Chondrocyte (in vitro differentiated cells): ENCODE measurements at places on chromosomes 4 and X. TPM values are rescaled to one million over a fixed set of nuclear protein-coding genes. Genes with fewer than 3 reads are reported as not detected.

- H3K4me3 ChIP-seq: no peak within 1 kb of the TSS
- peaks cover 2% of the 10 kb centered on the region for H3K4me1 ChIP-seq
- no peaks in the 10 kb centered on the region for H3K27me3 ChIP-seq
- no peaks in the 10 kb centered on the region for H3K36me3 ChIP-seq
Measured at GRCh38 chr4:3441501-3442459, at the start of gene HGFAC. Gene HGFAC (plus strand): TSS chr4:3441968. CDS start chr4:3442002, 34 bp downstream.

- H3K4me1 ChIP-seq: no peaks in the 10 kb centered on the region
- no peak overlapping the region for H3K4me3 ChIP-seq
- no peak for DNase-seq
- H3K27ac ChIP-seq: no peak overlapping the region
- H3K27me3 ChIP-seq: peaks cover 2% of the 10 kb centered on the region
Measured at GRCh38 chr4:34935739-34936138, 1308.6 kb downstream of the ARAP2 start.

The SCML2 gene
- 2.8 to 3.3 TPM (median 3.0 TPM) in 3 replicates for total RNA-seq

The PFKFB1 gene
- total RNA-seq: 0.25 to 0.31 TPM in 2 of 3 replicates, not detected in the other

- H3K4me3 ChIP-seq: no peak overlapping the region
- no peaks in the 10 kb centered on the region for H3K27me3 ChIP-seq
- H3K4me1 ChIP-seq: no peaks in the 10 kb centered on the region
- H3K27ac ChIP-seq: no peak overlapping the region
Measured at GRCh38 chrX:10090319-10090718, 66.5 kb upstream of the CLCN4 start.

DNA sequence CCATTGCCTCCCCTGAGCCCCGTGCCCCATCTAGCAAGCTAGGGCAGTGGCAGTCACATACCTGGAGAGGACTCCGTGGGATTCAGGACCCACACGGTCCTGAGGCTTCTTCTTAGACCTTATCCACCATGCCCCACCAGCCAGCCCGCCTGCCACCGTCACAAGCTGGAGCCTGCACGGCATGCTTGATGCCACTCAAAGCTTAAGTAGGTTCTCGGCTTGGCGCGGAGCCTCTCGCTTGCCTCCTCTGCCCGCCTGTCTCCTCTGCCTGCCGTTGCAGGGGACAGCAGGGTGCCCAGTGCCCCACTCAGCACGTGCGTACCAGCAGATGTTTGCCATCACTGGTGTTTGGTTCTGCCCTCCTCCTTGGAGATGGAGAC is 14.1 kb downstream of the PSAPL1 start:
- H3K36me3 ChIP-seq: no peaks in the 10 kb centered on the region

GRCh38 chrX:119236623-119237561 is 807 bp downstream of the PGRMC1 start:
- H3K4me3 ChIP-seq: peak overlapping the region; percentile 83
- H3K36me3 ChIP-seq: peaks cover under 1% of the 10 kb centered on the region
- H3K27ac ChIP-seq: peak overlapping the region; percentile 73
- DNase-seq: no peak
- H3K4me1 ChIP-seq: peaks cover 41% of the 10 kb centered on the region

GRCh38 chr4:146943691-146944375 is 1.8 kb downstream of the TTC29 start:
- no peak overlapping the region for H3K4me3 ChIP-seq
- no peak overlapping the region for H3K27ac ChIP-seq
- H3K4me1 ChIP-seq: peaks cover 15% of the 10 kb centered on the region
- no peak for DNase-seq

- H3K27ac ChIP-seq: no peak overlapping the region
- DNase-seq: no peak
- no peaks in the 10 kb centered on the region for H3K4me1 ChIP-seq
- H3K4me3 ChIP-seq: no peak overlapping the region
- H3K36me3 ChIP-seq: no peaks in the 10 kb centered on the region
Measured at GRCh38 chr4:96390404-96390803, 550.5 kb downstream of the PDHA2 start.

GRCh38 chrX:103640401-103641155 is 11.8 kb downstream of the TCEAL1 start:
- peak overlapping the region; percentile 63 for H3K27ac ChIP-seq
- H3K4me1 ChIP-seq: peaks cover 15% of the 10 kb centered on the region
- H3K27me3 ChIP-seq: no peaks in the 10 kb centered on the region
- H3K4me3 ChIP-seq: no peak overlapping the region
